ENCODE measurements at places on chromosomes 5 and 9.
A peak's percentile ranks its signal among the peaks of the same experiment; 100 is the strongest.

DNA sequence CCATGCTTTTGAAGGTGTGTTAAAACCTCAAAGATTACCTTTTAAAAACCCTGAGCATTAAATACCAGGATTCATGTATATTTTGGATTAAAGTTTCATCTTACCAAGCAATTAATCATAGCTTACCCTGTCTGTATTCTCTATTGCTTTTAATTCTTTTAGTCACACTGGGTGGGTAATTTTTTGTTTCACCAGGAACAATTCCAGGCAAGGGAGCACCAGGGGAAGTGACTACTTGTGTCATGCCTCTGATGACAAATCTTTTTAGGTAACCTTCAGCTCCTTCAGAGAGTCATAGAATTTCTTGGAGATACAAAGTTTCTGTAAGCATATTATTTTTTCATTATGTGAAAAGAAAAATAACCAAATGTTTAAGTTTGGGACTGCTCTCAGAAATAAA, 33.4 kb upstream of the ANXA1 start:
- no peak for DNase-seq

DNA sequence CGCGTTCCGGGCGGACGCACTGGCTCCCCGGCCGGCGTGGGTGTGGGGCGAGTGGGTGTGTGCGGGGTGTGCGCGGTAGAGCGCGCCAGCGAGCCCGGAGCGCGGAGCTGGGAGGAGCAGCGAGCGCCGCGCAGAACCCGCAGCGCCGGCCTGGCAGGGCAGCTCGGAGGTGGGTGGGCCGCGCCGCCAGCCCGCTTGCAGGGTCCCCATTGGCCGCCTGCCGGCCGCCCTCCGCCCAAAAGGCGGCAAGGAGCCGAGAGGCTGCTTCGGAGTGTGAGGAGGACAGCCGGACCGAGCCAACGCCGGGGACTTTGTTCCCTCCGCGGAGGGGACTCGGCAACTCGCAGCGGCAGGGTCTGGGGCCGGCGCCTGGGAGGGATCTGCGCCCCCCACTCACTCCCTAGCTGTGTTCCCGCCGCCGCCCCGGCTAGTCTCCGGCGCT, at the start of gene DAPK1:
Gene DAPK1 (plus strand): TSS at position 264 of the 442 bp plus-strand sequence. CDS start 1,211 bp downstream, outside the sequence.
- DNase-seq: peak; percentile 59

DNA sequence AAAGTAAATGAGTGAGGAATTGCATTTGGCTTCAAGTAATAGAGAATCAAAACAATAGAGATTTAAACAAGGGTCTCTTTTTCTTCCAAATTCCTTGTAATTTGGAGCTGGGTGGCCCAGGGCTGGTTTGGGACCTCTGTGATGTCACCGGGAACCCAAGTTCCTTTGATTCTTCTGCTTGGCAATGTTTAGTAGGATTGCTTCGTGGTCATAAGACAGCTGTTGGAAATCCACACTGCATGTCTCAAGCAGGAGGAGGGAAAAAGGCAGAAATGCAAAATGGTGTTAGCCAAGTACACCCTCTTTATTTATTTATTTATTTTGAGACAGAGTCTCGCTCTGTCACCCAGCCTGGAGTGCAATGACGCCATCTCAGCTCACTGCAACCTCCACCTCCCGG, 72.6 kb upstream of the IL12B start:
- no peak for DNase-seq

DNA sequence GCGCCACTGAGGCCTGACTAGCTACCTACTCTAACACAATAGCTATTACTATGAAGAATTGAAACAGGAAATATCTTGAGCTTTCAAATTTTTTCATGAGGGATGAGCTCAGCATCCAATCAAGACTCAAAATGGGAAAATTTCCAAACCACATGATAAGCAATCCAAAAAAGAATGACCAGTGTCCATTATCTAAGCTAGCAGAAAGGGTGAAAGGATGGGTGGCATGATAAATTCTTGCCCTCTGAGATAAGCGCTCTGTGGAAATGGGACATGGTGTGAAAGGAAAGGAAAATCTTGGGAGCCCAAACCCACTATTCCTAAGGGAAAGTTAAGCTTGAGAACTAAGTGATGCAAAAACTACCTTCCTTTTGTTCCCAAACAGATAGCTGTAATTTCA, 170.2 kb upstream of the NREP start:
- DNase-seq: no peak

GRCh38 chr5:80055491-80056170, 20.5 kb downstream of the THBS4 start:
- no peak for DNase-seq

DNA sequence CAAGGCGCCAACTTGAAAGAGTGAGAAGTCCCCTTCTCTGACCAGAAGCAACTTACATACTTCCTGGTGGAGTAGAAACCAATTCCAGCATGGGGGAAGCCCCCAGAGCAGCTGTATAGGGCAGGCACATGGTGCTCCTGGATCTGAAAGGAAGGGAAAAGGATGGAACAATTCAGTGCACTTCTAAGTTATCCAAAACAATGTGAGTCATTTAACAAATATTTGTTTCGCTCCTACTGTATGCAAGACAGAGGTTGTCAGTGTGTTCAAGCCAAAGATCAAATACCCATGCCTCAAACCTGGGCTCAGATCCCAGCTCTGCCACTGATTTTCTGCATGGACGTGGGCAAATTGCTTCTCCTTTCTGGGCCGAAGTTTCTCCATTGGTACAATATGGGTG, 67.1 kb downstream of the LHX2 start:
- DNase-seq: no peak

DNA sequence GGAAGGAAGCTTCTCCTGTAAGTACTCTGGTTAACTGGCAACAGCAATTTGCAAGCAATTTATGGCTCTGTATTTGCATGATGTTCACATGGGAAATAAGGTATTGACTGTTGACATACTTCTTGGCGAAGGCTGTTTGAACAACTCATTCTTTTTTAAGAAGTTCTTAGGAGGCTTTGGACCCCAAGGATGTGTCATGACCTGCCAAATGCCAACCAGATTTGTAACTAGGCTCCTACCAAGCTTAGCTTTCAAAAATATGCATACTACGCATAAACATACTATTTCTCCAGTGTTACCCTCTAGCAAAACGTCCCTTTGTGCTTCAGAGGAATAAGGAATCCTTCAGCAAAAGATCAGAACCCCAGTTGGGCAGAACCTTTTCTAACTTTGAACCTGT, 165.2 kb upstream of the MSX2 start:
- no peak for DNase-seq

DNA sequence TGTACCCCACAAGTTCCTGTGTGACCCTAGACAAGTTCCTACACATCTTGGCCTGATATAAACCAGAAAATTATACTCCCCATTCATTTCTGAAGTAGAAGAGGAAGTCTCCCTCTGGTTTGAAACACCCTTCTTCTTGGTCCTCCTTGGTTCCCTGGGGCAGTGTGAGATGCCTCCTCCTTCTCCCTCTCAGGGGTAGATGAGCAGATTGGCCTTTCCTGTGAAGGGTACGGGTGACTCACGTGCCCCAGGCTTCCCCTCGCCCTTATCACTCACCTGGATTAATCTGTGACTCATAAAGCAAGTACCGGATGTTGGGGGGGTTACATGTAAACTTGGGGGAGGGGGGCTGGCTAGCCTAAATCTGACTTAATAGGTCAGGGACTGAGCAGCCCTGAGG, 11.1 kb upstream of the AQP3 start:
- DNase-seq: no peak

- DNase-seq: no peak
Measured at GRCh38 chr5:18797222-18797621, 1163.0 kb downstream of the TAF11L14 start.

DNA sequence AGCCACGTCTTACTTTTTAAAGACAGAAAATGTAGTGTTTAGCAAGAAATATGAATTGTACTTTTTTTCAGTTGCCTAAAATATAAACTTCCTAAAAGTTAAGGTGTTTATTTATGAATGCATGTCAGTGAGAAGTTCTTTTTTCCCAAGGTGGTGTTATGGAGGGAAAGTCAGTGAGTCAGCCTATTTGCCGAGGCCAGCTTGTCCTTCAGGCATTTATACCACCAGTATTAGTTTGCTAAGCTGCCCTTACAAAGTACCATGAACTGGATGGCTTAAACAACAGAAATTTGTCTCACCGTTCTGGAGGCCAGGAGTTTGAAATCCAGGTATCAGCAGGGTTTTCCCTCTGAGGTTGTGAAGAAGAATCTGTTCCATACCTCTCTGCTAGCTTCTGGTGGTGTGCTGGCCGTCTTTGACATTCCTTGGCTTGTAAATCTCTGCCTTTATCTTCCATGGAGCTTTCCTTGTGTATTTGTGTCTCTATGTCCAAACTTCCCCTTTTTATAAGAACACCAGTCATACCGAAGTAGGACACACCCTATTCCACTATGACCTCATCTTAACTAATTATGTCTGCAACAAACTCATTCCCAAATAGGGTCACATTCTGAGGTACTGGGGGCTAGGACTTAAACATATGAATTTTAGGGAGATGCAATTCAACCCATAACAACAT, 38.4 kb downstream of the PRKACG start:
- no peak for DNase-seq

DNA sequence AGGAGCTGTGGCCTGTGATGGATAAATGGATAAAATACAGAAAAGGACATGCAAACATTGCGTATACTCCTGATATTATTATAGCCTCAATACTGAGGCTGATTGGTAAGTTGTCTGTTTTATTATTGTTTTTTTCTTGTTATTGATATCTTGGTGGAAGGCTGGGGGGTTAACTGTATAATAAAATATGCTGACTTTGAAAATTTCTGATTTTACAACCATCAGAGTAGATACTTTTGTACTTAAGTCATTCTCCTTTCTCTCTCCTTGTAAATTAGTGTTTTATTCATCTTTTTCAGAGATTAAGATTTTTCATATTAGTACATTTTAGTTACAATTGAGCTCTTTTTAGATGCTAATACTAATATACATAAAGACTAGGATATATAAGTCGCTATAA, 53.5 kb downstream of the ICE1 start:
- DNase-seq: no peak

DNA sequence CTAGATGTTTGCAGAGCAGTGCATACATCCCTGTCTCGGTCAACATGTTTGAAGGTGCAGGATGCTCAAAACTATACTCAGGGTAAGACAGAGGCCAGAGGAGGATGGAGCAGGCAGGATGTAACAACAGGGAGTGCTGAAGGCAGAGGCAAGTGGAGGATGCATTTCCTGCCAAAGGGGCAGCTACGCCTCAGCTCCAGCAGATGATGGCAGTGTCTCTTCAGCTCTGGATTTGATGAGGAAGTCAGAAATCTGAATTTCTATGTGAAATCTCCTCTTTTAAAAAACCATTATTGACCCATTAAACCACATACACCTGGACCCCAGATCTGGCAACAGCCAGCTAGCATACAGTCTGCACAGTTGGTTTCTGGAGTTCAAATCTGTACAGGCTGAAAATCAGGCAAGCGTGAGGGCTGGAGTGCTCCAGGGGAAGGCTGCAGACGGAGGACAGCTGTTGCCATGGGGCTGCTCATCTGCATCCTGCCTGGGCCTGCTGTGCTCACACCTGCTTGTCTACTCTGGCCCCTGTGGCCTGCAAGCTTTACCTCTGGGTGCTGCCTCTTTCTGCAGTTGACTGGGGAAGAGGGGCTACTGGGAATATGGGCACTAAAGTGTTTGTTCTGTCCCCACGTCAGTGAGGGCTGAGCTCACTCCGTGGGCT, 152.9 kb upstream of the SLC28A3 start:
- no peak for DNase-seq

- peak; percentile 45 for DNase-seq
Measured at GRCh38 chr9:26524267-26524666, 368.3 kb downstream of the CAAP1 start.

- DNase-seq: no peak
Measured at GRCh38 chr9:36358486-36358885, 41.6 kb downstream of the RNF38 start.

DNA sequence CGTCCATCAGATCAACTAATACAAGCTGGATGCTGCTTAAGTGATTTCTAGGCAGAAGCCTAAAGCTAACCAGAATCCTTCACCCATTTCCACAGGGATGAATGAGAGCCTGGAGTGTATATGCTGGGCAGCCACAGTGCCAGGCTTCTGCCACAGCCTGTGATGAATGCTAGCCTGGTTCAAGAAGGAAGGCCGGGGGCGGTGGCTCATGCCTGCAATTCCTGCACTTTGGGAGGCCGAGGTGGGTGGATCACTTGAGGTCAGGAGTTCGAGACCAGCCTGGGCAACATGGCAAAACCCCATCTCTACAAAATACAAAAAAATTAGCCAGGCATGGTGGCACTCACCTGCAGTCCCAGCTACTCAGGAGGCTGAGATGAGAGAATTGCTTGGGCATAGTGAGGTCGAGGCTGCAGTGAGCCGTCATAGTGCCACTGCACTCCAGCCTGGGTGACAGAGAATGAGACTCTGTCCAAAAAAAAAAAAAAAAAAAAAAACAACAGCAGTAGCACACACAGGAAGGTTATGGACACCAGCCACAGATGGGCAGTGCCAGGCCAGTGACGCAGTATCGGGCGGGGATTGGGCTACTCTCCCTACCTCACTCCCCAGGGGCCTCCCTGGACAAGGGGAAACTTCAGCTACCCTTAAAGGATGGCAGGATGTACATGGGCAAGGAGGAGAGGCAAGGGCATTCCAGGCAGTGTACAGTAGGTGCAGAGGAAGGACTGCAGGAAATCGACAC, 23.1 kb upstream of the HMCN2 start:
- DNase-seq: no peak

- DNase-seq: no peak
Measured at GRCh38 chr9:109935406-109936087, 155.5 kb downstream of the PALM2AKAP2 start.

DNA sequence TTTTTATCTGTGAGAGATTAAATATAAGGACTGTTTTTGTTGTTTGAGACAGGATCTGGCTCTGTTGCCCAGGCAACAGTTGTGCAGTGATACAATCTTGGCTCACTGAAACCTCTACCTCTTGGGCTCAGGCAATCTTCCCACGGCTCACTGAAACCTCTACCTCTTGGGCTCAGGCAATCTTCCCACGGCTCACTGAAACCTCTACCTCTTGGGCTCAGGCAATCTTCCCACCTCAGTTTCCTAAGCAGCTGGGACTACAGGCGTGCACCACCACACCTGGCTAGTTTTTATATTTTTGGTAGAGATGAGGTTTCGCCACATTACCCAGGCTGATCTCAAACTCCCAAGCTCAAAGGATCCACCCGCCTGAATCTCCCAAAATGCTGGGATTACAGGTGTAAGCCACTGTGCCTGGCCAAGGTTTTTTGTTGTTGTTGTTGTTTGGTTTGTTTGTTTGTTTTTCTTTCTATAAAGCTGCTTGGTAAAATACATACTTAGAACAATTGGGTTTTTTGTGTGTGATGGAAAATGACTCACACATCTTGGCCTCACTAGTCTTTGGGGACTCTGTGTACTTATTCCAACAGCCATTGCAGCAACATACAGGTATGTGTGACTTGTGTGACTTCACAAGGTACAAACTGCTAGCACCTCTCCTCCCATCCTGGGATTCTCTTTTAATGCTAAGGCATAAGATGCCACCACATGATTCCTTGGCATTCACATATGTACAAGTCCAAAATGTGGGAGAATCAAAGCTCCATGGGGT, 36.5 kb upstream of the RASA1 start:
- DNase-seq: no peak

- no peak for DNase-seq
Measured at GRCh38 chr5:161585798-161586197, 39.3 kb upstream of the GABRB2 start.

GRCh38 chr9:122162415-122162814, 2.7 kb downstream of the MORN5 start:
- no peak for DNase-seq
